ENCODE measurements at places on chromosomes 5 and 9. TPM values are rescaled to one million over a fixed set of nuclear protein-coding genes. Genes with fewer than 3 reads are reported as not detected.

The RNF20 gene
- 37.0 TPM for total RNA-seq

The SLC2A8 gene
- 22.8 TPM for total RNA-seq

The IFNA21 gene
- not detected for total RNA-seq

The CCDC180 gene
- 6.3 TPM for total RNA-seq

The OBP2B gene
- not detected for total RNA-seq

The CYLC2 gene
- total RNA-seq, result not detected

The RFX3 gene
- total RNA-seq, result 24.8 TPM

The CDH9 gene
- total RNA-seq, result 2.8 TPM

The PIP5KL1 gene
- 8.8 TPM for total RNA-seq

The TLX3 gene
- total RNA-seq, result not detected

The SLC4A9 gene
- total RNA-seq, result not detected

The MGAT4B gene
- total RNA-seq, result 32.1 TPM

The CDX1 gene
- total RNA-seq, result not detected

The SCGB3A1 gene
- not detected for total RNA-seq

The TRIM36 gene
- 42.6 TPM for total RNA-seq

The FAXDC2 gene
- 7.3 TPM for total RNA-seq

The ADAMTSL1 gene
- total RNA-seq, result 2.7 TPM

The BSPRY gene
- 0.25 TPM for total RNA-seq

The PCDHA13 gene
- 2.3 TPM for total RNA-seq

The CXCL14 gene
- total RNA-seq, result not detected

The CCDC192 gene
- total RNA-seq, result 2.7 TPM

The RANBP17 gene
- 38.7 TPM for total RNA-seq

The WNT8A gene
- total RNA-seq, result 0.25 TPM

The AK3 gene
- 33.9 TPM for total RNA-seq

The LURAP1L gene
- 0.77 TPM for total RNA-seq

The CMYA5 gene
- 3.5 TPM for total RNA-seq

The TCERG1 gene
- 227 TPM for total RNA-seq

The PCDHGA9 gene
- 2.2 TPM for total RNA-seq

The PDGFRB gene
- total RNA-seq, result 8.9 TPM

The PCDHB12 gene
- 3.0 TPM for total RNA-seq

The TMEFF1 gene
- 103 TPM for total RNA-seq

The FAM153A gene
- not detected for total RNA-seq

The HEMGN gene
- total RNA-seq, result not detected

The CCNJL gene
- 8.4 TPM for total RNA-seq

The CAVIN4 gene
- 8.8 TPM for total RNA-seq

The PRDM9 gene
- not detected for total RNA-seq

The TNPO1 gene
- 316 TPM for total RNA-seq

The ANKRD31 gene
- total RNA-seq, result 0.74 TPM

The BRINP1 gene
- total RNA-seq, result 0.62 TPM

The CDC20B gene
- not detected for total RNA-seq

The LCN15 gene
- not detected for total RNA-seq
